Lower lobe of right lung (tissue), 2 donors: ENCODE measurements at places on chromosomes 7 and 10.
A peak's percentile ranks its signal among the peaks of the same experiment; 100 is the strongest.

DNA sequence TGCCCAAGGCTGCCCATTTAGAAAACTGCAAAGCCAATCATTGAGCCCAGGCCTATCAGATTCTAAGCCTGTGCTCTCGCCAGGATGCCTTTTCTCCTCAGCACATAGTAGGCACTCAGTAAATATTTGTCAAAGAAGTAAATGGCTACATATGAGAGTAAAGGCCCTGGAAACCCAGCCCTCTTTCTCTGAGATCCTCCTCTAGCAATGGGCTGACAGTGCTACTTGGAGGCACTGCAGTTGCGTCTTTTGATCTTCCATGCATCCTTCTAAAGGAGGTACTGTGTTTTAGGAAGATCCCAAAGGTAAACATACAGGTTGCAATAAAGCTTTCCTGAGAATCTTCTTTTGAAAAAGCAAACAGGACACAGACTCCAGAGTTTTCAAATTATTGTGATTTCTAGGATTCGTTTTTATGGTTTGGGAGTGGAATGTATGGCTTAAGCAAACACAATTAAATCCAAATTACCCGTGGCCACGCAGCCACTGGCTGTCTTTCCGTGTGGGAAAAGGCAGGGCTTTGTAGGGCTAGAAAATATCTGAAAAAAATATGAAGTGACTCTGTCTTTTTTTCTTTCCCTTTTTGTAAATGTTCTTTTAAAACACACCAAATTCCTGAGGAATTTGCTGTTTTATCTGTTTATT lies 151.3 kb upstream of the BMPER start:
- no peak for DNase-seq

DNA sequence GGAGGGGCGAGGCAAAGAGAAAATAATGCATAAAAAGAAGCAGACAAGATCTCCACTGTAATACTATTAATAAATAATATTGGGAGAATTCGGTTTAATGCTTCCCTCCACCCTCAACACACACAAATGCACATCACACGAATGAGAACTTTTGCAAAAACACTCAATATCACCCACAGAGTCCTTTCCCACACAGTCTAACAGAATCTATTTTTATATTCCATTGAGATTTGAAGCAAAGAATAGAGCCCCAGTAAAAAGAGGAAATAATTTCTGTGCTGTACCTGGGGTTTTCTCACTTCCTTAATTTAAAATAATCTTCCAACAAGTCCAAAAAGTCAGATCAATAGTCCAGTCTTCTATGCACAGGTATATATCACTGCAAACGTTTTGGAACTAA lies 17.0 kb downstream of the PIK3AP1 start:
- DNase-seq, result no peak

- DNase-seq, result no peak
Observed at GRCh38 chr7:98278936-98279335, 2.5 kb upstream of the BRI3 start.

DNA sequence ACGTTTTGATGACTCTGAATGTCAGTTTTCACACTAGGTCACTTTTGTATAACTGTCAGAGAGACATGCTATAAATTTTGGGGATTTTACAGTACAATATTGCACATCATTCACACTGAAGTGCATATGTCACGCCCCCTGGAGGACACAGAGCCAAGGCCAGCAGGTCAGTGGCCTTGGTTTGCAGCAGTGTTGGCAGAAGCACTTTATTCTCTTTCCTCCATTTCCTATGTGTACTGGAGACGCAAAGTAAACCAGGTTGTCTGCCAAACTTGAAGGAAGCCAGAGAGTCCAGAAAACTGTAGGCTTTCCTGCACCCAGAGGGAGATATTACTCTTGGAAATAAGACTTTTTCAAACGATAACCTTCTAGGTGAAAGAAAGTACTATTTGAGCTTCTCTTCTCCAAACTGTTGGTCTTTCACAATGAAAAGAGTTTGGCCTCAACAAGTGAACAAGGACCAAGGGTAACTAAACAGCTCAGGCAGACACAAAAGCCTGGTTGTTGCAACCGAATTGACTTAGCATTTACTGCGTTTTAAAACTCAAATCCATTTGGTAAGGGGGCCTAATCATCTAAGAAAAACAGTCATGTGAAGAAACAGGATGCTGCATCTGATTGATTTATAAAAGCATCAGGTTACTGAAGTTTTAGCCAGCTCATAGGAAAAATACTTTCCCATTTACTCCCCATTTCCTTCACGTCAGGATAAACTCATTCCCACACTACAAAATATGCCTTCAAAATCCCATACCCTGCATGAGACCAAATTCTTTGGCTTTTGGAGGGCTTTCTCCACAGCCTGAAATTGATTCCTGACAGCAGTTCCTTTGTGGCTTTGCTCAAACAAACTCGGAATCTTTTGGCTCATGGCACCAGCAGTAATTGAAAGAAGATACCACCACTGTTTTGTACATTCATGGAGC lies 83.0 kb upstream of the SEC61G start:
- DNase-seq, result peak; percentile 54

DNA sequence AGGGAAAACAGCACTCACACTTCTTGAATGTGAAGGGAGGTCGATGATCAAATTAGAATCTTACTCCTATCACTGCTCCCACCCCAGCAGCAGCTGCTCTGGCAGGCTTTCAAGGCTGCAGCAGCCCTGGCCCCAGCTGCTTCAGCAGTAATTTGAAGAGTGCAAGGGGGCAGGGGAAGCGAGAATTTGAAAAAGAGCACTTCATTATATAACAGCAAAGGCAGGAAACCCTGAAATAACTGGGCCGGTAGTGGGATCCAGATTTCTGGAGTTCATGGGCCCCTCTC lies 44.9 kb downstream of the MYPN start:
- no peak for DNase-seq

GRCh38 chr7:156585926-156586325 lies 54.6 kb upstream of the RNF32 start:
- DNase-seq, result no peak

- no peak for DNase-seq
Observed at GRCh38 chr10:91975438-91975837, 51.9 kb downstream of the BTAF1 start.

- peak; percentile 96 for DNase-seq
Observed at GRCh38 chr10:110497438-110498086, at the start of gene DUSP5. DUSP5 (plus strand) TSS chr10:110497907; CDS start chr10:110498122, 215 bp downstream.

DNA sequence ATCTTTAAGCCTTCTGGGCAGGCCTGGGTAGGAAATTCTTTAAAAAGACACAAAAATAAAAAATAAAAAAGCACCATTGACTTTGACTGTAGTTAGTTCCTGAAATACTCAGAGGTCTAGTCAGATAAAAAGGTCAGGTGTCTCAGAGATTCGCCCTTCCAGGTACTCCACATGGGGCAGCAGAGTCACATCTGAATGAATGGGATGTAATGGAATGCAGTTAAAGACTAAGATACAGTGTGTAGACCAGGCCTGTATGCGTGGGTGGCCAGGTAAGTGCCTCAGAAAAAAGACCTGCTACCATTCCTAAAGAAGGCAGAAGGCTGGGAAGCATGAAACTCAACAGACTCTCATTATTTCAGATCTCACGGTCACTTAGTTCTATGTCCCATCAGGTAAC lies 68.6 kb upstream of the SEM1 start:
- no peak for DNase-seq

DNA sequence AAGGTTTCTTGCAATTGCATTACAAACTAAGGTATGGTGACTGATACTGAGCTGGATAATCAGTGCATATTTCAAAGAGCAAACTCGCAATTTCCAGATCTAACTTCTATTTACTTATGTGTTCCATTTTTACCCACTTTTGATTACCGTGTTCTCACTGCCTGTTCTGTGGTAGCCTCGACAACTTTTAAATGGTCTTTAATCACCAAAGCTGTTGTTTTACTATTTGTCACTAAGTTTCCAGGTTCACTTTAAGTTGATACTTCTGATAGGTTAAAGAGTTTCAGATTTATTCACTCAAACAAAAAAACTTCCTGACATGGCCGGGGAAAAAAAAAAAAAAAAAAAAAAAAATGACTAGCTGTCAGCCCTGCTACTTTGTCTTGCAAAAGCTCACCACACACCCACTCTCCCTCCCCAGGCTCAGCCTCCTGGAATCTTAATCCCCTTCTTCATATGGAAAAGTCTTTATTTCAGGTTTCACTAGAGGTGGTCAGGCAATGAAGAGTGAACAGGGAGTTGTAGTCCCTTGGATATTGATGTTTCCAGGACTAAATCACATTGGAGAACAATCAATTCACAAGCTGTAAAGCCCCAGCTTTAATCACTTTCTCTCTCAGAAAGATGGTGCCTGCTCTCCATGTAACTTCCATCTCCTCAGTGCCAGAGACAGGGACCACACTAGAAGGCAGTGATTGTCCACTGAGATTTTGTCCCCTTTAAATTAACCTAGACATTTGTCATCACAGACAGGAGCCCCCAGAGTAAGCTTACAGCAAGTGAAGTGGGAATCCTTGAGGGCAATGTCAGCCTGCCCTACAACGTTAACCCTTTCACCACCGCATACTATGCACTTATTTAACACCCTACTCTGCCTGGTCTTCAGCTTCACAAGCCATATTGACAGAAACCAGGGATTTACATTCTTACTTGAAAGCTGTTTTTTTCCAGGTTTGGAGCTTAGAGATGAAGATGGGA lies 749.1 kb upstream of the SORCS1 start:
- no peak for DNase-seq

GRCh38 chr7:98211221-98211675 lies at the start of gene BHLHA15:
BHLHA15 (plus strand) TSS chr7:98211439; CDS start chr7:98212310, 871 bp downstream.
- DNase-seq, result peak; percentile 73

DNA sequence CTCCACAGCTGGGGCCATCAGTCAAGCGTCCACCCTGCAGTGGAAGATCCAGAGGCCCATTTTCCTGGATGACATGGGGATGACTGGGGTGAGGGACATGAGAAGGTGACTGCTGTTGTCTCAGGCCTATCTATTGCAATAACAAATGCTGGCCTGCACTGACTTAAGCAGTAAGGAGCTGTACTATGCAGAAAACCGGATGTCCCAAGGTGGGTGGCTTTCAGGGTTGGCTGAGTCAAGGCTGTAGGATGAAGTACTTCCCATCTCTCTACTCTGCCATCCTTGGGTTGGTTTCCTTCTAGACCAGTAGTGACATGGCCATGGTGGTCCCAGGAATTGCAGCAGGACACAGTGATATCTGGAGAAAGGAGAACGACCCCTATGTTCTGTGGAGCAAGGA lies 48.1 kb downstream of the NEURL1 start:
- no peak for DNase-seq

- no peak for DNase-seq
Observed at GRCh38 chr7:38178695-38179344, 775 bp downstream of the STARD3NL start.

DNA sequence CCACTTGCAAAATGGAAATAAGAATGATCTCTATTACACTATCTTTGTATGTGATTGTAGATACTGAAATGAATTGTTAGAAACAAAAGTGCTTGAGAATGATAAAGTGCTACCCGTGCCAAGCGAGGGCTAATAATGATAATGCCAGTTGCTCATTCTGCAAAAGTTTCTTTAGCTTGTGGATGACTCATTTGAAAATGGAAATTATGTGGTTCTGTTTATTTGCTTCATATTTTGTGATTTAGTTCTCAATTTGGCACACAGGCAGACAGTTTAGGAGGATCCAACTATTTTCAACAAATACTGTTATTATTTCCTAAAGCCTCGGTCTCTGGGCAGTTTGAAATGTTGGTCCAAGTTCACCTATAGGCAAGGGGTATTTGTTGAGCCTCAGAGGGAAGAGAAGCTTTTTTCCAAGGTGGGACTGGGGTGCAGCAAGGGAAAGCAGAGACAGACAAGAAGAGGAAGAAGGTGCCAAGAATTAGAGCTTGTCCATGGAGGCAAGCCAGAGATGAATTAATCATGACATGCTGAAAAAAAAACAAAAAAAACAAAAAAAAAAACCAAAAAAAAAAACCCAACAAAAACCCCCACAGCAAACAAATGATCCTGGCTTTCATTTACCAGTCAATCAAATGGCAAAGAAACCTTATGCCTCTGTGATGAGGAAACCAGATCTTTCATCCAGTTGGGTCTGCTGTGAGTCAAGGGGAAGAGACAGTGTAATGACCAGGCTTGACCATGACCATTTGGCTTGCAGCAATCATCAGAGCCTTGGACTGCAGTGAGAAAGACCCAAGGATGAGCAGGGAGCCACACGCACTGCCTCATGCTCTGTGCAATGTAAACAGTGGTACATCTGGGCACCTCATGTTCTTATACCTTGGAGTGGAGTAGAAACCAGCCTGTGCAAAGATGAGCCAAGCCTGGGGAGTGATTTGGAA lies 285.0 kb upstream of the HABP2 start:
- DNase-seq, result no peak
